ENCODE measurements at places on chromosomes 12 and 14. TPM values are rescaled to one million over a fixed set of nuclear protein-coding genes. Genes with fewer than 3 reads are reported as not detected.

The CDKN3 gene
- 87.8 TPM for total RNA-seq

The HVCN1 gene
- 18.7 TPM for total RNA-seq

GRCh38 chr14:57470909-57471308, 22.7 kb downstream of the CCDC198 start:
- DNase-seq, result no peak

GRCh38 chr14:76106188-76106587, 45.5 kb upstream of the GPATCH2L start:
- DNase-seq, result no peak

- no peak for DNase-seq
Measured at GRCh38 chr12:15831315-15831978, 42.3 kb upstream of the EPS8 start.

DNA sequence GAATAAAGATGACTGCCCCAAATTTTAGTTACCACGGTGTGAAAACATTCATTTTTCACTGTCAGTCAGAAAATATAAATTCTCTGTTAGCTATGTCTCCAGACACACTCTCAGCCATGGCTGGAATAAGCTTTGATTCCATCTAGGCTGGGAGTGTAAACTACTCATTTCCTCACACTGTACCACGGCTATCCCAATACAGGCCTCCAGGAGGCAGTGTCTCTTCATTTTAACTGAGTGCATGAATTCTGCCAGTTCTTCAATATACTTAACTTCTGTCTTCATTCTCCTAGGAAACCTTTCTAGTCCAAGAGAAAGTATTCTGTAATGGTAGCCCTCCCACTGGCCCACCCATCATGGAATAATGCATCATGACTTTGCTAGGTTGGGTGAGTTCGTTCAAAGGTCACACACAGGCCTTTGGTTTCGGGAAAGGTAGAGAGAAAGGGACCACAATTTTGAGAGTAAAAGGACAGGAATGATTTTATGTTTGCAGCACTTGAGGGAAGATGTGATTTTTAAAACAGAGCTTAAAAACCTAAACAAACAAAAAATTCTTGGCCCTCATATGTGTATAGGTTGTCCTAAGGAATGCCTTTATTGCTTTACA, 381.1 kb downstream of the SEC23A start:
- peak; percentile 37 for DNase-seq

DNA sequence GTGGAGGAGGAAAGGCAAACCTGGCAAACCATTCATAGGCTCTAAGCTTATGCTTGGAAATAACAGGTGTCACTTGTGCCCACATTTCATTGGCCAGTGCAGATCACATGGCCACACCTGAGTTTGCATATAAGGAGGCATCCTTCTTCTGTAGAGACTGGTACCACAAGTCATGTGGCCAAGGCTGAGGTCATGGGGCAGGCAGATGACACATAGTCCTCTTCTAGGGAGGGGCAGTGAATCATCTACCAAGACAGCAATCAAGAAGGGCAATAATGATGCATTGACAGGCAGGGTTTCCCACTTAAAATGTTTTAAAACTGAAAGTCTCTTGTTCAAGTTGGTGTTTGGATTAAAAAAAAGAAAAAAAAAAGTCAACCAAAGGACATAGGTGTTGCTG, 77.3 kb downstream of the DAAM1 start:
- DNase-seq, result no peak

All from activated CD4-positive, alpha-beta T cell treated with anti-CD3 and anti-CD28 coated beads, Interleukin-2, amount 10 ng/mL, durations not matched to agents 7 days and 5 days (primary cell).